Left cardiac atrium (tissue), 4 donors: ENCODE measurements at places on chromosomes 4 and X.

GRCh38 chr4:163611182-163611581, 116.7 kb downstream of the TMA16 start:
- no peak for DNase-seq

DNA sequence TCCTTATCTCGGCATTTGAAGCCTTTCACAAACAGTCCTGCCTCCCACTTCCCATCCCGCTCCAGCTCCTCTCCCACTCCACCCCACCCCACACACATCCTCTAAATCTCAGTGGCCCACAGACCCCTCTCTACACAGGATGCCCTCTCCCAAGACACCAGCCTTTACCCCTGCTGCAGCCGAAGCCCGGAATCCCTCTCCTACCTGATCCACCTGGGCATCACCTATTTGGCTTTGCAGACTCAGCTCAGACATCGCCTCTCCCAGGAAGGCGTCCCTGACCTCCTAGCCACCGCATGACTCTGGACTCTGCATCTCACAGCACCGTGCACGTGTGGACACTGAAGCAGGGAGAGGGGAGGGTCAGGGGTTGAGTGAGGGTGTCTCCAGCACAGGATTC, 11.5 kb downstream of the PPP2R2C start:
- no peak for DNase-seq

DNA sequence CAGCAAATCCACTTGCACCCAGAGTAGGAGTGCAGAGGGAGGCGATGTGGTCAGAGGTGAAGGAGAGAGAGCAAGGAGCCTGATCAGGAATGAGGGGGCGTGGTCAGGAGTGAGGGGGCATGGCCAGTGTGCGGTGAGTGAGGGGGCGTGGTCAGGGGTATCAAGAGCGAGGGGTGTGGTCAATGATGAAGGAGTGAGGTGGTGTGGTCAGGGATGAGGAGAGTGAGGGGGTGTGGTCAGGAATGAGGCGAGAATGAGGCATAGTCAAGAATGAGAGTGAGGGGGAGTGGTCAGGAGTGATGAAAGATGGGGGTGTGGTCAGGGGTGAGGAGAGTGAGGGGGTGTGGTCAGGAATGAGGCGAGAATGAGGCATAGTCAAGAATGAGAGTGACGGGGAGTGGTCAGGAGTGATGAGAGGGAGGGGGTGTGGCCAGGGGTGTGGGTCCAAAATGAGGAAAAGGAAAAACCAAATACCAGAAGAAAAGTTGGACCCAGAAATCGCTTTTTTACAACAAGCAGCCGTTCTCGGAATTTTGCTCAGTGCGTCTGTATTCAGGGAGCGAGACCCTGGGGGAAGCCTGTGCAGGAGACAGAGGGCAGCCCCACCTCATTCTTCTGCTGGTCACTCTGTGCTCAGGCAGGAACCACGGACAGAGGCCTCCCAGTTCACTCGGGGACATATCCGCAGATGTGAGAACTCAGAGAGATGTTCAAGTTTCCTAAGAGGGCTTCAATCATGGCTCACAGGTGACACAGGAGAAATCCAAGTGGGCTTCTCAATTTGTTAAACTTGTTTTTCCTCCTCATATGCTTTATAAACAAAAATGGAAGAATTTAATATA, 47.5 kb downstream of the MAGEA1 start:
- peak; percentile 23 for DNase-seq

GRCh38 chr4:174739576-174739975, 89.5 kb downstream of the GLRA3 start:
- DNase-seq: no peak

GRCh38 chrX:3232262-3232923, 114.1 kb downstream of the MXRA5 start:
- DNase-seq: no peak

DNA sequence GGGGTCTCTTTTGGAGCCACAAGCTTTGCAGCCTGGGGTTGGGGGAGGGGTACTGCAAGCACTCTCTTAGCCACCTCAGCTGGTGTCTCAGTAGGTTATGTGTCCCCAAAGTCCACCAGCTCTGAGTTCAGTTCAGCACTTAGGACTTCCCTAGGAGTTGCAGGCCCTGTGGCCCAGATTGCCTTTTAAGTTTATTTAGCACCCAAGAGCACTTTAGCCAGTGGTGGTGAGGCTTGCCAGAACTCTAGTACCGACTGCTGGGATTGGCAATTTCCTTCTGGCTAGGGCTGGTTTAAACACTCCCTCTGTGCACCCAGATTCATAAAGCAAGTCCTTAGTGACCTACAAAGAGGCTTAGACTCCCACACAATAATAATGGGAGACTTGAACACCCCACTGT, 489.9 kb upstream of the RPS6KA3 start:
- no peak for DNase-seq

DNA sequence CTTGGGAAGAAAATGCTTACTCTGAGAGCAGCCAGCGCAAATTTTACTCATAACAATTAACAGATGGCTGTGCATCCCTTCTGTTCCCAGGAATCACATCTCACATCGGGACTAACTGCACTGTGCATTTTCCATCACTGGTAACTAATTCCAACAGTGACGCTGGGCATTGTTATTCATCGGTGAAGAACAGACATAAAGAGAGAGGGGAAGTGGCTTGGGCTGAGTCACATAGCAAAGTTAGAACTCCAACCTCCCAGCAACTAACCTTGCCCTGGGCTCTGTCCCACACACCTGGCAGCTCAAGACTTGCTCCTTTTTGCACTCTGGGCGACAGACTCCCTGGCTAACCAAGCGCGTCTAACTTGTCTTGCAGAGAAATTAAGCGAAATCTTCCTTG, 6.4 kb upstream of the LONRF3 start:
- no peak for DNase-seq

- DNase-seq: no peak
Observed at GRCh38 chr4:7815562-7815961, 124.1 kb downstream of the AFAP1 start.

- DNase-seq: peak; percentile 29
Observed at GRCh38 chrX:18424482-18425198, 768 bp upstream of the CDKL5 start.

- DNase-seq: no peak
Observed at GRCh38 chr4:148530114-148530513, 87.9 kb upstream of the NR3C2 start.
